Daoy (cell line): ENCODE measurements at places on chromosomes 12 and 14.

GRCh38 chr14:35124127-35124526 lies 1.8 kb downstream of the PRORP start:
- DNase-seq, result no peak

- DNase-seq, result no peak
Measured at GRCh38 chr12:31973818-31974217, 14.6 kb downstream of the RESF1 start.

DNA sequence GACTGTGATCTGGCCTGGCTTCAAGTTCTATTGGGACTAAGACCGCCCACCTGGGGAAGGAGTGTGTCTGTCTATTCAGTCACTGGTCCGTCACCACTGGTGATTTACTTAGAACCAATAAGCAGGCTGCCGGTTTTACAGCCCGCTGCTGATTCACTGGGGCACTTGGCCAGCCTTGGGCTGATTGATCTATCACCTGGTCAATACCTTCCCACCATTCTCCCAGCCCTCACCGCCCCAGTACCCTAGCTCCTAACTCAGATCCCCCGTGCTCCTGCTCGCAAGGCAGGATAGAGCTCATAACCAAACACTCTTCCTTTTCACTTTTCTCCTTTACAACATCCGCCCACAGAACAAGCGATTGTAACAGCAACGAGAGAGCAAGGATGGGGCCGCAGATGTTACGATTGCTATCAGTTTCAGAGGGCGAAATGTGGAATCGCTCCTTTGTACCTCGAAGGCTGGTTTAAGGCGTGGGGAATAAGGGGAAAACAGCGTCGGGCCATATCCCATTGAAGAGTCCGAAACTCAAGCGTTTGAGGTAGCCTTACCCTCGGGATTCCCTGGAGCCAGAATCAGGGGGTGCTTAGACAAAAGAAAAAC lies 672 bp downstream of the RDH11 start:
- DNase-seq, result peak; percentile 93

DNA sequence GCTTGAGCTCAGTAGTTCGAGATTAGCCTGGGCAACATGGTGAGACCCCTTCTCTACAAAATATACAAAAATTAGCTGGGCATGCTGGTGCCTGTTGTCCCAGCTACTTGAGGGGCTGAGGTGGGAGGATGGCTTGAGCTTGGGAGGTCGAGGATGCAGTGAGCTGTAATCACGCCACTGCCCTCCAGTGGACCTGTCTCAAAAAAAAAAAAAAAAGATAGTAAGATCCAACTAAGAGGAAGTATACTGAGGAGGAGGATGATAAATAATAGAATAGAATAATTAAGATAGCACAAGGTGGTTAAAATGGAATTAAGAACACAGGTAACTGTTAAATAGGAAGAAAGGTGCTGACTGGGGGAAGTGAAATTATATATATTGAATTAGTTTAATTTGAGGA lies 37.0 kb upstream of the BAZ1A start:
- no peak for DNase-seq

DNA sequence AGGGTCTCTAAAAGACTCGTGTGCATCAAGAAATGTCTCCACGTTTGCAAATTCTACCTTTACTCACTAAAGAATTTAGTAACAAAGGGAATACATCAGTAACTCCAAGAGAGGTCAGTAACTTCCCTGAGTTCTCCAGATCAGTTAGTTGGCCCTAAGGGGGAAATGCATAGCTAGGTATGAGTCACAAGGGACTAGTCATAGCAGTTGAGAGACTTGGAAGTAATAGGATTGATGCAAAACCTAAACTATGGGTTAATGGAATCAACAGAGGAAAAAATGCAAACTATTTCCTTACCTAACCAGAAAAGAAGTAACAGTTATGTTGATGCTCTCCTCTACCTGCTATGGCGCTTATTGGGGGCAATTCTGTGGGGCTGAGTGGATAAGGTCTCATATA lies 148.8 kb upstream of the GARIN6 start:
- no peak for DNase-seq

DNA sequence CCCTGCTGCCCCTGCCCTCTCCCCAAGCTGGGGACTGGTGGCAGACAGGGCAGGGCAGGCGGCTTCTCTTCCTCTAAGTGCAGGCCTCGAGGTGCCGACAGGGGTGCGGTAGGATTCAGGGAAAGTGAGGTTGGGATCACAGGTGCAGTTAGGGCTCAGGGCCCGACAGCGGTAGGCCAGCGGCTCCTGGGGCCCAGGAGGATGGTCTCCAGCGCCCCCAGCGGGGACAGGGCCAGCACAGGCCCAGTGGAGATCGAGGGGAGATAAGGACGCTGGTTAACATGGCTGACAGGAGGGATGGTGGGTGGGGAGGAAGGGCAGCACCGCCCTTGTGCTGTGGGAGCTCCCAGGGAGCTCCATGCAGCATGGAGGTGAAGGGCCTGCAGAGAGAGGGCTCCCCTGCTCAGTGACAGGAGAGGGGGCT lies 935 bp upstream of the CRIP1 start:
- DNase-seq, result peak; percentile 80

DNA sequence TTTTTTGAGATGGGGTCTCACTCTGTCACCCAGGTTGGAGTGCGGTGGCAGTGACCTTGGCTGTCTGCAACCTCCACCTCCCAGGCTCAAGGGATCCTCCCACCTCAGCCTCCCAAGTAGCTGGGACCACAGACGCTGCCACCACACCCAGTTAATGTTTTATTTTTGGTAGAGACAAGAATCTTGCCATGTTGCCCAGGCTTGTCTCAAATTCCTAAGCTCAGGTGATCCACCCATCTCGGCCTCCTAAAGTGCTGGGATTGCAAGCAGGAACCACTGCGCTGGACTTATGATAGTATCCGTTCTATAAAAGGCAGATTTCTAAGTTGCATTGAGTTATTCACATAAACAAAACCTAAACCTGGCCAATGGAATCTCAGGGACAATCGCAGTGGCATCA lies 321.1 kb upstream of the PRICKLE1 start:
- DNase-seq, result no peak

DNA sequence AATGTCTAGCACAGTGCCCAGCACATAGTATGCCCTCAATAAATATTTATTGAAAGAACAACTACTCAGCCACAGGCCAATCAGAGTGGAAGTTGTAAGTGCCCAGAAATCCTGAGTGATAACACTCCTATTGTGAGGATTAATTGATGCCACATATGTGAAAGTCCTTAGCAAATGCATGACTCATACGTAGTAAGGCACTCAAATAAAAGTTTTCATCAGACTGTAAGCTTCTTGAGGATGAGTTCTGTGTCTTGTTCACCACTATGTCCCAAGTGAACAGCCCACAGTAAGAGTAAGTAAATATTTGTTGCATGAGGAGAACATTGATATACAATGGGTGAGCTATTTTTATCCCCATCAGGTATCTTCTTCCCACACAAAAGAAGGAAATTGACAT lies 24.7 kb upstream of the ANO6 start:
- DNase-seq, result peak; percentile 17

GRCh38 chr14:93548102-93548843 lies 117.5 kb downstream of the UNC79 start:
- no peak for DNase-seq

- no peak for DNase-seq
Measured at GRCh38 chr14:67882986-67883555, 63.5 kb downstream of the RAD51B start.

DNA sequence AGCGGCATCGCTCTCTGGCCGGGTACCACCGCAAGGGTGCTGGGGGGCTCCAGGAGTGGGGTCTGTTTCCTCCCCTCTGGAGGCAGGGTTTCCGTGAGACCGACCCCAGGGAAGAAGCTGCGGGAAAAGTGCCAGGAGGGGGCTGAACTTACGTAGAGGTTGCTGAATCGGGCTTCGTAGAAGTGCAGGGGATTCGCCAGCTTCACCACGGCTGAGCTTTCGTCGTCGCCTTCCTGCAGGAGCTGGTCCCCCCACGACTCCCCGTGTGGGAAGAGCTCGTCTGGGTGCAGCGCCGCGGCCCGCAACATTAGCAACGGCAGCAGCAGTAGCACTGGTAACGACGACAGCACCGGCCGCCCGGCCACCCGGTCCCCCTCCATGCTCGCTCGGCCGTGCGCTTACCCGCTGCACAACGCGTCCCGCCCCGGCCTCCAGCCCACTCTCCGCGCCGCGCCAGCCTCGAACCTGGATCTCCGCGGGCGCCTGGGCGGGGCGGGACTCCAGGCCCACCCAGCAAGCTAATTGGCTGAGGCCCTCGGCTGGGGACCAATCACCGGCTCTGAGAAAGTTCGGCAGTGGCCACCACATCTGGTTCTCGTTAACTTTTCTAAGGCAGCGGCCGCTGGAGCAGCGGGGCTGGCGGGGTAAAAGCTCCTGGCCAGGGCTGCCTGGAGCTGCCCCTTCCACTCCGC lies at the start of gene NID2:
Gene NID2 (minus strand): TSS at position 445 of the 692 bp plus-strand sequence. CDS start 65 bp downstream, at position 380.
- peak; percentile 95 for DNase-seq

DNA sequence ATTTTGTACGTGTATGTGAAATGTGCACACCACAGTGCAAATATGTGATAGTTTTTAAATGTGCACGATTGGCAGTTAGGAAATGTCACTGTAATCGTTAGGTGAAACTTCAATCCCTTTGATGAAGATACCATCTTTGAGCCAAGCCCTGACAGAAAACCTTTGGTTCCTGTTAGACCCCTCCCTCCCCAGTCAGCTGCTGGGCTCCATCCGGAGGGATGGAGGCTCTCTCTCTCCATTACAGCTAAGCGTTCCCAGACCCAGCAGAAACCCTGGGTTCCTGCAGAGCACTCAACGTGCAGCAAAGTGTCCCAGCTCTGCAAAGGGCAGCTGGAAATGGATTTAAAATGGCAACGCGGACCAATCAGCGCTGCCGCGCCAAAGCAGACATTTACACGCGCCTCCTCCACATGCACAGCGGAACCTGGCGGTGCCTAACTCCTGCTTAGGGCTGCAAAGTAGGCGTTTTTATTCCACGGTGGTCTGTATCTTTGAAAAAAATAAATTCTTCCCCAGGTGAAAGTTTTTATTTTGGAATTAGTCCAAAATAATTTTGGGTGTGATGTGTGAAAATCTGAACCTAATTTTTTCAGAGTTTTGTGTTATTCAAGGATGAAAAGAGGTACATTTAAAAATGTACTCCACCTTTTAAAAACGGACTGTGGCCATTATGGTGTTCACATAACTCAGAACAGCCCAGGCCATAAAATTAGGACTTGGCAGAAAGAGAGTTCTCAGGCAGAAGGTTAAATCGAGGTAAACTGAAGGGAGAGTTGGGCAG lies 1.4 kb upstream of the HMGA2 start:
- DNase-seq, result peak; percentile 83

DNA sequence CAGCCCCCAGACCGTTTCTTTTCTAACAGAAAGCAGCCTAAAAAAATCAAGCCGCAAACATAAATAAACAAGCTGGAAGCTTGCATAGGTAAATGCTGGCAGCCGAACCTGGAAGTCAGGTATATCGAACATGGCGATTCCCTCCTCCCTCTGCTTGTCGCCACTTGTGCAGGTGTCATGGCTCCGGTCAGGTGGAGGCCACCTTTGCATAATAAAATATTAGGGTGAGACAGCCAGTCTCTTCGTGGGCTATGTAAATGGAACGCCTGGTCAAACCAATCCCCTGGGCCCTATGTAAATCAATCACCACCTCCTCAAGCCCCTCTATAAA lies 223.9 kb upstream of the DAAM1 start:
- DNase-seq, result no peak

DNA sequence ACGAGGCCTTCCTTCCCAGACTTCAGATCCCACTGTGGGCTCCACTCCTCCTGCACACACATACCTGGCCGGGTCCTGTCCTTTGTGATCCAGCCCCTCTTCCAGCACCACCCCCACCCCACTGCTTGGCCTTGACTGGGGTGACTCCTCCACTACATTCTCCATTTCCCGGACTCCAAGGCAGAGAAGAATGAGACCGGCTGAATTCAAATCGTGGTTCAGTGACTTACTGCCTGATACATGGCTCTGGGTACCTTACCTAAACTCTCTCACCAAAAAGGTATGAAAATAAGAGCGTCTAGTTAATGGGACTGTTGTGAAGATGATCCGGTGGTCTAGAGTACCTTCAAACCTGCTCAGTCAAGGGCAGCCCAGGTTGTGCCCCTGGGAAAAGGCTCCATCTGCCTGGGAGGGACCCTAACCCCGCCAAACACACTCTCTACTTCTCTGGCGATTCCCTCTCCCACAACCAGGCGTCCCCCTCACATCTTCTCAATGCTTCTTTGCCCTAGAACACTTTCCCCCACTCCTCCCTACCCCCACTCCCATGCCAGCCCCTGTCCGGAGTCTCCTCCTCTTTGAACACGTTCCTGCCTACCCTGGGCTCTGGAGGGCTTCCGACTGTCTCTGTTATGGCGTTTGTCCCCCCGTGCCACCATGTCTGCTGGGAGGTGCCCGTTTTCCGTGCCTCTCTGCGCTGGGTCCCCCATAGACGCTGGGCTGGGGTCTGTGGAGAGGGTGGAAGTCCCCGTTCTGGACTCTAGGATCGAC lies 1.5 kb upstream of the ZBTB42 start:
- DNase-seq, result peak; percentile 38

DNA sequence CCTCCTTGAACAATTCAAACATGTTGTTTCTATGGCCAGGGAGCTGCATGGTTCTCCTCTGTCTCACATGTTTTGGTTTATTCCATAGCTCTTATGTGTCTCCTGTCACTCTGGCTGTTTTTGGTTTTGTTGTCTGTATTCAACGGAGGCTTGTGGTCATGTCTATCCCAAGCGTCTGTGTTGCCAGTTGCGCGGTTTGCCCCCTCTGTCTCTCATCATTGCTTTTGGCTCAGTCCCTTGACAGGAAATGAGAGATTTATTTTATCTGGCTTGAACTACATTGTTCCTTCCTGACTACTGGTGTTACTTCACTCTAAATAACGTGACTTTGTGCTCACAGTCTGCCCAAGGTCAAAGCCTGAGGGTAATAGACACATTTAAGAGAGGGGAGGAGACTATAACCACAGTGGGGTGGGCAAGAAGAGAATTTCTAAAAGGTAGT lies 96.4 kb upstream of the SOX5 start:
- DNase-seq, result peak; percentile 88

GRCh38 chr12:110277530-110278254 lies 3.4 kb upstream of the ATP2A2 start:
- DNase-seq, result no peak

- peak; percentile 84 for DNase-seq
Measured at GRCh38 chr14:89773644-89774316, 180.8 kb downstream of the EFCAB11 start.

- DNase-seq, result peak; percentile 87
Measured at GRCh38 chr14:99590746-99591555, 13.1 kb downstream of the CCDC85C start.
